T-helper 2 cell treated with Interferon-gamma antibody and Interleukin-4, amounts not matched to agents 100 ng/mL and 5 ng/mL, for 36 hours (primary cell): ENCODE measurements at places on chromosomes 7 and 10. TPM values are rescaled to one million over a fixed set of nuclear protein-coding genes. Genes with fewer than 3 reads are reported as not detected.

C10orf53 gene
- total RNA-seq = not detected in 2 replicates

CPEB3 gene
- 1.7 and 1.8 TPM in 2 replicates for total RNA-seq

NODAL gene
- 0.09 and 0.11 TPM in 2 replicates for total RNA-seq

HIP1 gene
- total RNA-seq = 3.4 and 4.3 TPM in 2 replicates

ACSM6 gene
- not detected in 2 replicates for total RNA-seq

KIAA1217 gene
- total RNA-seq = 0.11 and 0.36 TPM in 2 replicates

ARMC10 gene
- total RNA-seq = 33.8 and 37.9 TPM in 2 replicates

EPHB6 gene
- 4.4 and 5.9 TPM in 2 replicates for total RNA-seq

DNA2 gene
- 43.6 and 48.0 TPM in 2 replicates for total RNA-seq

LIPN gene
- total RNA-seq = not detected in 2 replicates
